ENCODE measurements at places on chromosomes 3 and 15.
A peak's percentile ranks its signal among the peaks of the same experiment; 100 is the strongest.

DNA sequence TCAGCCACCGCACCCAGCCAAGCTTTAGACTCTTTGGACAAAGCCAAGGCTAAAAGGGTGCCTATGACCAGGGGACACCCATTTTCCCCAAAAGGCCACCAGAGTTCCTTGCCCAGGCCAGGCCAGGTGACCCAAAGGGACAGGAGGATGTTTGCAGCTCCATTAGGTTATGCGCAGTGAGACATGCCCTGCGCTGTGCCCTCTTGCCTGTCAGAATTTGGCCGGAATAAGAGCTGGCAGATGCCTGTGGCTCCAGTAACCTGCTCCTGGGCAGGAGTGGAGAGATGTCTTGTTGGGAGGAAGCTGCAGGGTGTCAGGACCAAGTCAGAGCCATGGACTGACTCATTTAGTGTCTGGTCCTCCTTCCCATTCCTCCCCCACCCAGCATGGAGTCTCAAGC lies 20.5 kb downstream of the DNASE1L3 start:
- peak; percentile 20 for DNase-seq

- no peak for DNase-seq
These were observed 32.3 kb downstream of the PARP16 start for GRCh38 chr15:65254356-65254755.

GRCh38 chr3:54171509-54171908 lies 49.2 kb downstream of the CACNA2D3 start:
- no peak for DNase-seq

DNA sequence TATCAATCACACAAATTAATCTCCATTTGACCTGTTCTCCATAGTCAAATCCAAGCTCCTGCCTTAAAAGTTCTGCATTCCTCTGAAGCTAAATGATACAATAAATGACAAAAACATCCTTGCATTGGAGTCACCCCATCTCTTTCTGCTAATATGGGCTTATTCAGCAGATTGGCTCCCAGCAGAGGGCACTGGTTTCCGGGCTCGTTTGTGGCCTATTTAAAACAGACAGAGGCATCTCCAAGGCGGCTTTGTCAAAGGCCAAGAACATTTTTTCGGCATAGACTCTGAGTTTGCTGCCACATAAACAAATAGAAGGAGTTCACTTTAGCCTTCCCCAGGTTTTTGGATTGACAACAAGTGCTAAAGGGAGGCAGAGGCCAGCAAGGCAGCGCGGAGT lies 204.4 kb upstream of the RASGRP1 start:
- DNase-seq = peak; percentile 62

DNA sequence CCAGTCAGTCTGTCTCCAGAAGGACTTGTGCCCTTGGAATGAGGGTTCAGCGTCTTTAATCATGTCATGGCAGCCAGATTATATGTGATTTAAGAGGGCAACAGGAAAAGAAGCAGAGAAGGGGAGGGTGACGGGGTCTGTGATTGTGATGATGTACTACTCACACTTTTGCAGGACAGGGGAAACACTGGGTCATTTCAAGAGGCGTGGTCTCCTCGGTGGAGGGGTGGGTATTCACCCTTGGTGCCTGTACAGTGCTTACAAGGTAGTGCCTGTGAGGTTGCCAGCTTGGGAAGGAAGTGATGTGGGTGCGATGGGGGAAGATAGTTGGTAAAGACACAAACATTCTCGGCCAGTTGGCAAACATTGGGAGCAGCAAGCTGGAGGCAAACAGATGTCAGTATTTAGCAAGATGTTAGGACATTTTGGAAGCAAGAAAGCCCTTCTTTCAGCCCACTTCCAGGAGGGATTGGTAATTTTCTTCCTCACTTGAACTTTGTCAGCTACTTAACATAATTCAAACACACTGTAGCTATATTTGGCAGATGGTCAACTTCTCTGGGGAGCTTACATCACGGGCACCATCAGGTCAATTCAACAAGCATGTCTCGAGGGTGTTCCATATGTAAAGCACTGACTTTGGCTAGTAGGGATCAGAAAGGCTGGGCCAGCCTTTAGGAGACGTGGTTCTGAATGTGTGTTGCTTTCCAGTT lies 71.4 kb upstream of the ROPN1 start:
- DNase-seq = peak; percentile 55

DNA sequence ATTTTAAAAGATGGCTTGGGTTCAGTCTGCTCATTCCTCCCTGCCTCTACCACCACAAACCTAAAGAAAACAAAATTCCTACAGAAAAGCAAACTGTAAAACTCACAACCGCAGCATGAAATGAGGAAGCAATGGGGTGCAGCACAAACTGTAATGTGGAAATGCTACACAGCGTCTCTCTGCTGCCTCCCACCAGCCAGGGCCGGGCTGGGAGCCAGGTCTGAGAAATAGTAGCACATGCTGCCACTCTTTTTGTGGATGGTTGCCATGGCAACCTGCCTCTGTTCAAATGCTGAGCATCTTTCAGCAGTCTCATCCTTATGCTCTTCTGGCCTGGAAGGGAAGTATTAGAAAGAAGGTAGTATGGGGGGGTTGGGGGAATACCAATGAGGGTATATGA lies 55.4 kb downstream of the EOMES start:
- DNase-seq = peak; percentile 95

- no peak for DNase-seq
These were observed 258.3 kb upstream of the ZPLD1 start for GRCh38 chr3:102176333-102177050.

- DNase-seq = peak; percentile 88
These were observed 1.4 kb downstream of the FURIN start for GRCh38 chr15:90869601-90870353.

GRCh38 chr15:81901319-81901718 lies 144.5 kb downstream of the MEX3B start:
- DNase-seq = no peak

DNA sequence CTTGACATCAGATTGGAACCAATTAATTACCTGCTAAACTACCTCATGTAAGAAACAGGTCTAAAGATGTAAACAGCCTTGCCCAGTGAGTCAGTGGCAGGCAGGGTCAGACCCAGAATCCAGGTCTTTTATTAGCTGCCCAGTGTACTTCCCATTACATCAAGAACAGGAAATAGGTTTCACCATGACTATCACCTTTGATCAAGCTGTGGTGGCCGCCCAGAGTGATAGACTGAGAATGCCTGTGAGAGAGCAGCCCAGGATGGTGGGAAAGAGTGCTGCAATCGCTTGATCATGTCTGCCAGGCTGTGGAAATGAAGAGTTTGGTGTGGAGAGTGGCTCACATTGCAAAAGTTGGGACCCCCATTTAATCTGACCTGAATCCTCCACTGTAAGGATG lies 61.3 kb upstream of the PIAS1 start:
- no peak for DNase-seq

DNA sequence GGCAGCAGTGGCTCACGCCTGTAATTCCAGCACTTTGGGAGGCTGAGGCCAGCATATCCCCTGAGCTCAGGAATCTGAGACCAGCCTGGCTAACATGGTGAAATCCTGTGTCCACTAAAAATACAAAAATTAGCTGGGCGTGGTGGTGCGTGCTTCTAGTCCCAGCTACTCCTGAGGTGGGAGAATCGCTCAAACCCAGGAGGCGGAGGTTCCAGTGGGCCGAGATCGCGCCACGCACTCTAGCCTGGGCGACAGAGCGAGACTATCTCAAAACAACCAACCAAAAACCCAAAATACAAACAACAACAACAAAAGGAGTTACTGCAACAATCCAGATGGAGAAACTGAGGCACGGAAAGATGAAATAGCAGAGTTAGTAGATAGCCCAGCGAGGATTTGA lies 35.4 kb downstream of the SAXO2 start:
- DNase-seq = no peak

GRCh38 chr3:126466886-126467610 lies 8.6 kb downstream of the ZXDC start:
- no peak for DNase-seq

- no peak for DNase-seq
These were observed 294.2 kb downstream of the TIGIT start for GRCh38 chr3:114587986-114588385.

GRCh38 chr3:149845570-149846244 lies 32.7 kb downstream of the RNF13 start:
- DNase-seq = no peak

DNA sequence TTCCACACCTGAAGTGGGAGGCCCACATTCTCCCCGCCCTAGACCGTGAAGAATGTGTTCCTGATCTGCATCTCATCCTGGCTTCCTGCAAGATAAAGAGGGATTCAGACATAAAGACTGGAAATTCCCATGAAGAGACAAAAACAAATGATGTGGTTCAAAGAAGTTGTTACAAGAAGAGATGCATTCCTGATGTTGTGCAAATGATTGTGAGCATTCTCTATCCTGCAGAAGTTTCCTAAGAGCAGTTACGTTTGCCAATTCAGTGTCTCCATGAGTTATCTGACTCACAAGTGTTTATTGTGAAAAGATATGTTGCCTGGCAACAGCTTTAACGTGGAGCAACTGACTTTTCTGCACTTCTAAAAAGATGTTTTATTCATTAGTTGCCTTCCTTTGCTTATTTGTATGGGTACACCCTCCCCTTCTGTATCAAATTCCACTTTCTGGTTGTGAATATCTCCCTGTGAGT lies 107.8 kb downstream of the ZIC4 start:
- peak; percentile 99 for DNase-seq

- no peak for DNase-seq
These were observed 36.8 kb upstream of the TNFSF10 start for GRCh38 chr3:172560026-172560425.

DNA sequence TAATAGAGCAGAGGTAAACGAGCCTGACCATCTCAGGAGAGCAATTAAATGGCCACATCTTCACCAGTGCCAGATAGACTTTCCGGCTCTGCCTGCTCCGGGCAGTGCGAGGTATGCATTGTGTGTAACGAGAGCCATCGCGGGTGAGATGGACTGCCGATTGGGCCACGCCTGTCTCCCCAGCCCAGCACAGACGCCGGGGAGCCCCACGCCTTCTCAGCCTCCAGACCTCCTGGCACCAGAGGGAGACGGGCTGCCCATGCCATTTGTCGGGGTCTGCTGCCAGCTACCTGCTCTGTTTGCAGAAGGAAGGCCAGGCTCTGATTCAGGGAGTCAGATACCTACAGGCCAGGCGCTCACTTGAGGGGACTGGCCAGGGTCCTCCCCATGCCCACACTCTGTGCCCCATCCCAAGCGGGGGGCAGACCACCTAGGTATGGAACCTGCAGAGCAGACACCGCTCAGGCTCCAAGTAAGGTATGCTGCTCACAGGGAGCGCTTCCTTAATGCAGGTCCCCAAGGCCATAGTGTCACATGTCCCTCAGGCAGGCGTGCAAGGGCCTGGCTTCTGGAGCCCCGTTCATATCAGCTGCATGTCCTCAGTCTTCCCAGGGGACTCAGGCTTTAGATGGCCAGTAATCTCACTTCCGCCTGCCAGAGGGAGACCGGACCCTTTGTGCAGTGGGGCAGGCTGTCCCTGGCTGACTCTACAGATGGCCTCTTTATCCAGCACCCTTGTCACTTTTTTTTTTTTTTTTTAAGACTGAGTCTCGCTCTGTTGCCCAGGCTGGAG lies 62.2 kb downstream of the DNAJB8 start:
- DNase-seq = no peak

- no peak for DNase-seq
These were observed 63.8 kb downstream of the AKAP13 start for GRCh38 chr15:85444122-85444745.

DNA sequence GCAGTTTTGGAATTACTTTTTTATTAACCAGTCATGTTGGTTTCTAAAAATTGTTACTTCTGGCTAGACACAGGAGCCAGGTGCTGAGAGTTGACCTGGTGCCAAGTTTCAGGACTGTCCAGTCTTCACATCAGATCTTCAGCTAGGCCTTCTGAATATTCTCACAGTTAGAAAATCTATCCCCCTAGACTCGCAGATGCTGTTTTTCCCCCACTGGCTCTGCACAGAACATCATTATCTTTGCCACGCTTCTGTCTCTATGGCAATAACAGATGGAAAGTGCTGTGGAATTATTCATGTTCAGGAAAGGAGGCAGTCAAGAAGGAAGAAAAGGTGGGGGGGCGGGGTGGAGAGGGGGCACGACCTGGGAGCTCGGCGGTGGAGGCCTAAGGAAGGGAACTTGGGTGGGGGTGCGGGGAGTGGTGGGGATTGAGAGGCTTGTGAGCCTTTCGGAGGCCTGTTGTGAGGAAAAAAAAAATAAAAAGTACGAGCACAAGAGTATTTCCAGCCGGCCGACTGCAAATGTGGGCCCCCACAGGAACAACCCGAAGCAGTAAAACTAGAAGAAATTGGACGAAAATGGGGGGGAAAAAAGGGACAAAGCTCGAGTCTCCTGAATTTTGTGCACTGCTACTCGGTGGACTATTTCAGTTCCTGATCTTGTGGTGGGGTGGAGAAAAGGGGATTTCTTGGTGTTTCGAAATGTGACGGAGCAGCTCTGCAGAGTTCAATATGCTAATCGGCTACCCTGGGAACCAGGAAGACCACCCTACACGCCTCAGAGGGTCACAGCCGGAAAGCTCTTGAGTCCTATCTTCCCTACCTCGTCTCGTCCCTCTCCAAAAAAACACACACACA lies 1.5 kb upstream of the SKIL start:
- peak; percentile 49 for DNase-seq

DNA sequence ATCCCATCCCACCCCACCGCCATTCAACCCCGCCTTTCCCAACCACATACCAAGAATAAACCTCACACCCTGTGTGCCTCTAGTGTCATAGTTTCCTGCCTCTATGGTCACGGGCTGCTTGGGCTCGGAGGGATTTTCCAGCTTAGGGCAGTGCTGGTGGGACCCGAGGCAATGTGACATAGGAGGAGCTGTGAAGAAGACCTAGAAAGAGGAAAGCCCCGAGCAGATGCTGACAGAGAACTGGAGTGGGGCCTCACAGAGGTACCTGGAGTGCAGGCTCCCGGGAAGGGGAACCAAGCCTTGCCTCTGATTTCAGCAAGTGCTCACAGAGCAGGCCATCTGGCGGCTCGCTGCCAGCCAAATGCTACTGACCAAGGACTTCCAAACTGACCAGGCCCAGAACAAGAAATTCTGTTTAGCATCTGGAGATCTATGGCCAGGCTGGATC lies 27.5 kb downstream of the BHLHE40 start:
- no peak for DNase-seq

DNA sequence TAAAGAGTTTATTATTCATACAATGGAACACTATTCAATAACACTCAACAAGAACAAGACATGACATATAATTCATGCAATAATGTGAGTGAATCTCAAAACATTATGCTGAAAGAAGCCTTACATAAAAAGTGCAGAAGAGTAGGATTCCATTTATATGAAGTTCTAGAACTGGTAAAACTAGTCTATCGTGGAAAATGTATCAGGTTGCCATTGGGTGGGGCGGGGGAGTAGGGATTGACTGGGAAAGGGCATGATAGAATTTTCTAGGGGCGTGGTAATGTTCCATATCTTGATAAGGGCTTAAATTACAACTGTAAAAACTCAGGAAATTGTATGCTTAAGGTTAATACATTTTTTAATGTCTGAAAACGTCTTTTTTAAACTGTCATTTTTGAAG lies 247.9 kb downstream of the SATB1 start:
- no peak for DNase-seq

- DNase-seq = no peak
These were observed 6.4 kb downstream of the PSTPIP1 start for GRCh38 chr15:77001351-77001750.

- no peak for DNase-seq
These were observed 225.6 kb downstream of the CACNA2D3 start for GRCh38 chr3:54347933-54348332.
